ENCODE measurements at places on chromosomes 11 and 22.

DNA sequence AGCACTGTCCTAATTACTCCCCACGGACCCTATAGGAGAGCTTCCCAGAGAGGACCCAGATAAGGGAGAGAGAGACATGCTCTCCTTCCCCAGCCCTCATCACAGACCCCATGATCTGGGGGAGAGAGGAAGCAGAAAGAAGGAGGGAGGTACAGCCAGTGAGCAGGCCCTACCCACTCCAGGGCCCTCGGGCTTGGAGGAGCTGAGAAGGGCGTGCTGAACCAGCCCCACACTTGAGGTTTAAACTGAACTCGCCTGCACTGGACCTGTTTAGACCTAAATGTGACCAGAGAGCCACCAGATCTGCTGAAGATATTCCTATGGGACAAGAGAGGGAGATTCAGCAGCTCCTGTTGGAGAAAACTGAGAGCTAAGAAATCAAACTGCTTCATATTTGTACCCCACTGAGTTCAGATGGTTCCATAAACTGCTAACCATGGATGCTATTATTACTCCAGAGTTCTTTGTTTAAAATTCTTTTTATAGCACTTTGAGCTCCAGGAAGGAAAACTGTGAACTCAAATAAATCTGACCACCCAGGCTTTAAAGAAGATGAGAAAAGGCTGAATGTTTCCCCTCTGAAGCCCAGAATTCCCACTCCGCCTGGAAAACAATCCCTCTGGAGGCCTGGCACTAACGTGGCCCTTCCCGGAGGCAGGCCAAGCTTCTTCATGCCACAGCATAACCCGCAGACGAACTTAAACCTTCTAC, 67.2 kb downstream of the EFCAB6 start:
- no peak for DNase-seq

GRCh38 chr11:746289-747157, 741 bp upstream of the TALDO1 start:
- DNase-seq: no peak

DNA sequence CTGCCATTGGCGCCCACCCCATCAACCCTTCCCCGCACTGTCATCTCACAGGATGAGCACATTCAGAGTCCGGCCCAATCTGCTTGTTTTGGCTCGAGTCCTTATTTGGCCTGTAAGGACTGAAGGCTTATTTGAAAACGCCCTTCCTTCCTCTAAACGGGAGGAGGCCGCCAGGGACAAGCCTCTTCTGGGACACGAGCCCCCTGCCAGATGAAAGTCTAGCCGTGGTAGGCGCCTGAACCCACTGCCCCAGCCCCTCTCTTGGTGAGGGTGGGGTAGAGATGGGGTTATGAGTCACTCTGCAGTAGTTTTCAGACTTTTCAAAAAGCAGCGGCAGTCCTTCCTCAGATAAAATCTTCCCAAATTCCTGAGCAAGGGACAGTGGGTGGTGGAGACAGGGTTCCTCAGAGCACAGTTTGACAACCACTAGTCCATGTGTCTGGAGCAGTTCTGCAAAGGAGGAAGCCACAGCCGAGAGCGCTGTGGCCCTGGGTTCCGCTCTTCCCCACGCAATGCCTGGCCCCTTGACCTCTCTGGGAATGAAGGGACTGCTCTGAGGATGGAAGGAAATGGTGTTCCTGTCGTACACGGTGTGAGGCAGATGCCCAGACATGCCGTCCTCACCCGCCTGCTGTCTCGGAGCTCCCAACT, 57.0 kb downstream of the MYH9 start:
- DNase-seq: no peak

GRCh38 chr11:32184723-32185376, 94.0 kb downstream of the RCN1 start:
- no peak for DNase-seq

DNA sequence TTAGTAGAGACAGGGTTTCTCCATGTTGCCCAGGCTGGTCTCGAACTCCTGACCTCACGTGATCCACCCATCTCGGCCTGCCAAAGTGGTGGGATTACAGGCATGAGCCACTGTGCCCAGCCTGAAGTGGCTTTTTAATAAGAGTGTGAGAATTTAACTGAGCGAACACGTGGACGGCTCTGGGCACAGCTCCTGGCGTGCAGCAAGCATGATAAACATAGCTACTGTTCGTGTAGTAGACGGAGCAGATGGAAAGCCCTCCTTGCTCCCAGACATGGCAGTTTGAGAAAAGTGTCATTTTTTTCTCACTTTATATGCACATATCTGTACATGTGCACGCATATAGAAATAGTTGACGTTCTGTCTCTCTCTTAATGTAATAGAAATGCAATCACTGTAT, 7.0 kb downstream of the EMID1 start:
- DNase-seq: no peak

DNA sequence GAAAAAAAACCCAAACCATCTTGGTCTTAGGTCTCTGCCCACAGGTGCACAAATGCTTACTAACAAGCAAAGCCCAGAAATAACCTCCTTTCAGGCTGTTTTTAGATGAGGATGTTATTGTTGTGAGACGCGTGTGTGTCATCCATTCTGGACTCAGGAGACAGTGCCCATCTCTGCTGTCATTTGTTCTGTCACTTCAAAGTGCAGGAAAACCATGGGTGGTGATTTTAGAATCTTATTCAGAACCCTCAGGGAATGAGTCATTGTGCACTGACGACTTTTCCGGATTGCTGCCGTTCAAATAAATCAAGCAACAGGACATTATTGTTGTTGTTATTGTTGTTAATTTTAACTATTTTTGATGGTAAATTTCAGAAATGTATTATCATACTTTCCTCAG, 110.3 kb downstream of the LRRC32 start:
- no peak for DNase-seq

DNA sequence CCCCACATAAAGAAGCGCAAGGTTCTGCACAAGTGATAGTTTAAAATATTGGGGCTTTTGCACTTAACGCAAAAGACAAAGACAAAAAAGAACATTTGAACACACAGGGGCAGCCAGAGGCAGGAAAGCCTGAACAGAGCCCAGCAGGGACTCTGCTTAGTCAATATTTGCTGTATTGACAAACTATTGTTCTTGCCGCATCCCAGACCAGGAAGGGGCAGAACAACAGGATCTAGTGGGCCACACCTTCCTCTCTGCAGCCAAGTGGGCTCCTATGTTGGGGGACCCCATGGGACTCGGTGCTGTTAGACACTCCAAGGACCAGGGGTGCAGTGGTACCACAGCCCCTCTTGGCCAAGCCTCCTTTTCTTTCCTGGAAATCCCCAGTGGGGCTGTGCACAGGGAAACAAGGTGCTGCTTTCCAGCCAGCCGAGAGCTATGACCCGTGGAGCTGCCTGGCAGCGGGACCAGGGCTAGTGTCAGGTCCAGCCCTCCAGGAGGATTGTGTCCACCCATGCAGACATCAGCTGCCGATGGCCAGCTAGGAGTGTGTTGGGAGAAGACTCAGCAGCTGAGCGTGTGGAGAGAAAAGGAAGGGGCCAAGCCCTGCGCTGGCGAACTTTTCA, 43.3 kb upstream of the ANO1 start:
- no peak for DNase-seq

DNA sequence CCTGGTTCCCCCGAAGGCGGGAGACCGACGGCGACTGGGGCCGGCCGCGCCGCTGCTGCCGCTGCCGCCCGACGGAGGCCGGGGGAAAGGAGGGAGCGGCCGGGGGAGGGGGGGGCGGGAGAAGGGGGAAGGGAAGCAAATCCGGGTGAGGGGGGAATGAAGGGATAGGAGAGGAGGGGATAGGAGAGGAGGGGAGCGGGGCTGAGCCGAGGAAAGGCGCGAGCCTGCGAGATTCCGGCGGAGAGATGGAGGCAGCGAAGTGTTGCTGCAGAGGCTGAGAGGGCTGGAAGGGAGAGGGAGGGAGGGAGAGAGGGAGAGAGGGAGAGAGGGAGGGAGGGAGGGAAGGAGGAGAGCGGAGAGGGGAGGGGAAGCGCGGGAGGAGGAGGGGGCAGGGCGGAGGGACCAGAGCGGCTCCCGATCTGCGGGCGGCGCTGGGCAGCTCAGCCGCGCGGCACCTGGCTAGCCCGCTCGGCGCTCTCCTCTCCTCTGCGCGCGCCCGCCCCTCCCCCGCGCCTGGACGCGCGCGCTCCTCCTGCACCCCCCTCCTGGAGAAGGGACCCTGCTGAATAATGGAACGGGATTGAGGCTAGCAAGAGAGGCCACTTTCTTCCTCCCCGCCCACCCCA, 52.3 kb downstream of the SLC22A12 start:
- no peak for DNase-seq

- no peak for DNase-seq
Observed at GRCh38 chr11:118442908-118443589, 6.8 kb downstream of the KMT2A start.

GRCh38 chr11:126862664-126863243, 137.8 kb downstream of the KIRREL3 start:
- no peak for DNase-seq

DNA sequence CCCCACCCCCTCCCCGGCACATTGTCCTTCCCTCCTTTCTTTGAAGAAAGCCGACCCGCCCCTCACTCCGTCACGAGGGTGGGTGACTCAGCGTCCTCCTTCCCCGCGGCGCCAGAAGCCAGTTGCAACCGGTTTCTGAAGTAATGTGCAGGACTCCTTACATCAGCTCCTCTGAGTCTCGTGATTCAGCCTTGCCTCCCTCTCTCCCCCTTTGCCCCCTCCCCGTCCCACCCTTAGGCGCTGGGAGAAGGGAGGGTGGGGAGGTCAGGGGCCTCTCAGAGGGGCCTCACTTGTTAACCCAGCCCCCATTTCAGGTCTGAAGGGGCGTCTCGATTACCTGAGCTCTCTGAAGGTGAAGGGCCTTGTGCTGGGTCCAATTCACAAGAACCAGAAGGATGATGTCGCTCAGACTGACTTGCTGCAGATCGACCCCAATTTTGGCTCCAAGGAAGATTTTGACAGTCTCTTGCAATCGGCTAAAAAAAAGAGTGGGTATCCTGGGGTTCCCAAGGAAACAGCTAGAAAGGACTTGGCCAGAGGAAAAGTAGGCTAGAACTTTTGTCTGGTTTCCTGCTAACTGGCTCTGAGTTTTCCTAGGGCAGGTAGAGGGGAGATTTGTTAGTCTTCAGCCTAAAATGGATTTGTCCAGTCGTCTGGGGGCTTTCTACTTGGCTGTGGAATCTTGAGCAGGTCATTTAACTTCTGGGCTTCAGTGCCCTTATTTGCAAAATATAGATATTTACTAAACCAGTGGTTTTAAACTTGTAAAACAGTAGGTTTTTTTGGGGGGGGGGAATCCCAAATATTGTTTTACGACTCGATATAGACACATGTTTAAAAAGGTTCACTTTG, 1.1 kb downstream of the SLC3A2 start:
- DNase-seq: peak; percentile 89

DNA sequence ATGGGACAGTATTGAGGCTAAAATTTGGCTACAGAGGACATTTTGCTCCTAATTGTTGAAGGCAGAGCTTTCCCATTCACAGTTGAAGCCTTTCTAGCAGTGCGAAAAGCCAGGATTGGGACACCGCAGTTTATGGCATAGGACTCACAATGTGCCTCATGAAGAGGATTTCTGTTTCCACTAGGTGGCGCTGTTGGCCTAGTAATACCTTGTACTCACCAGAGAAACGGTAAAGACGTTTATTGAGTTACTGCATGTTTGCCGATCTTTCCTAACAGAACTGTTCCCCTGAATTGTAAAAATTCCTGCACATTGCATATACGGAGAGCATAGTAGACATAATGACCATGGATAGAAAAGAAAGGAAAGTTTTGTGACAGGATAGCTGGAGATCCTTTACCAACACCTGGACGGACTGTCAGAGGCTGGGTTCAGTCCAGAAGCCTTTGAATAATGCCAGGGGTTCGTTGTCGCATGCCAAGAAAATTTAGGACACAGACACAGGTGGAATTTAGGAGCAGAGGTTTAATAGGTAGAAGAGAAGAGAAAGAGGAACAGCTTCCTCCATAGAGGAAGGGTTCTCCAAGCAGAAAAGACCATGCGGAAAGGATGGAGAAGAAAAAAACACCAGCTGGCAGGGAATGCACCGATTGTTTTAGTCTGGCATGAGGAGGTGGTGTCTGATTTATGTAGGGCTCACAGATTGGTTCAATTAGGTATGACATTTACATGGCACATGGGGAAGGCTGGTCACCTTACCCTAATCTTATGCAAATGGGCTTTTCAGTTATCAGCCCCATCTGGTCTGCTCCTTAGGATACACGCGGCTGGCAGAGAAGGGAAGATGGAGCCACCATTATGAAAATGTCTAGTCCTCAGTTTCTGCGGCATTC, 10.8 kb upstream of the OR51D1 start:
- no peak for DNase-seq

GRCh38 chr11:60125956-60126585, 37.6 kb downstream of the MS4A2 start:
- DNase-seq: no peak

DNA sequence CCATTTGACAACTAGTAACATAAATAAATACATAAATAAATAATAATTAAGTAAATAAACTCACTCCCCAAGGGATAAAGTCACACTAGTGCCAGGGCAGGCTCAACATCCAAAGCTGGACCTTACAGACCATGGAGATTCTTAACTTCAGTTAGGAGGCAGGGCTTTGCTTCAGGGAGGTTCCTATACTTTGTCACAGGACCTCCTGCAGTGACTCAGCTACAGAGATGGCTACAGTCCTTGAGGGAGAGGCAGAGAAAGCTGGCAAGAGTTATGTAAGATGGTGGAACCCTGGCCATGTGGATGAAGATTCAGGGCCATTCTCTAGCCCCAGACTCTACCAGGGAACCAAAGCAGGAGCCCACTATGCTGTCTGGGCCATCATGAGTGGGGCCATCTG, 74.1 kb upstream of the CADM1 start:
- no peak for DNase-seq

DNA sequence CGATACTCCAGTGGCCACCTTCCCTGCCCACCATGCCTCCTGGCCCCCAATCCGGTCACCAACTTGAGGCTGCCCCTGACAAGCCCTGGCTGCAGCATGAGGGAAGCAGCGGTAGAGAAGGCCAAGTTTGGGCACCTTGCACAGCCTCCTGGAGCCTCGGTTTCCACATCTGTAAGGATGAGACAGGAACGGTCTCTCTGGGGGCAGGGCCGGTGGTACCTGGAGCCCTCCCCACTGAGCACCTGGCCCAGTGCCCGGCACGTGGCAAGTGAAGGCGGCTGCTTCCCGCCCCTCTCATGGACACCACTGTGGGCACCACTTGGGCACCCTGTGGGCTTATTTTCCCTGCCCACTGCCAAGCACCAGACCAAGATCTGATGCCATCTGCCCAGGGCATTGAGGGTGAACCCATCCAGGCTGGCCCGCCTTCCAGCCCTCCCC, 77.8 kb downstream of the CDKN1C start:
- no peak for DNase-seq
